ENCODE measurements at places on chromosomes 13 and 19. TPM values are rescaled to one million over a fixed set of nuclear protein-coding genes. Genes with fewer than 3 reads are reported as not detected.

Gene SIGLECL1
- not detected for total RNA-seq

Gene ZSCAN4
- not detected for total RNA-seq

Gene ZNF575
- total RNA-seq = 5.2 TPM

DNA sequence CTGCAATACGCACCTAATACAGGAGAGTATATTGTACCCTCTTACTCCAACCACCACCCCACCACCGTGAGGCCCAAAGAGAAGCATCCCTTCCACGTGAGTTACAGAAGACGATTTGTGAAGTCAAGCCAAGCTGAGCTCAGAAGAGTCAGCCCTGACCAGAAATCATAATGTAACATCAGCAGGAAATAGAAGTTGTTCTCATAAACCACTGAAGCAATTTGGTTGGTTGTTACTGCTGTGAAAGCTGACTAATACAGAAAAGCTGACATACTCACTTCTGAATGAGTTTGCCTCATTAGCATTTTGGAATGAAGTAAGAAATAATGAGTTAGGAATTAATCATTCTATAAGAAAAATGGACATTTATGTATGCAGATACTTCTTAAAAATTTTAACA, 749.4 kb upstream of the SLC10A2 start:
- no peak overlapping the region for H3K27ac ChIP-seq
- H3K4me3 ChIP-seq = no peak overlapping the region
- no peak for DNase-seq
- H3K4me1 ChIP-seq = no peaks in the 10 kb centered on the region
- H3K36me3 ChIP-seq = no peaks in the 10 kb centered on the region
- H3K27me3 ChIP-seq = no peaks in the 10 kb centered on the region

DNA sequence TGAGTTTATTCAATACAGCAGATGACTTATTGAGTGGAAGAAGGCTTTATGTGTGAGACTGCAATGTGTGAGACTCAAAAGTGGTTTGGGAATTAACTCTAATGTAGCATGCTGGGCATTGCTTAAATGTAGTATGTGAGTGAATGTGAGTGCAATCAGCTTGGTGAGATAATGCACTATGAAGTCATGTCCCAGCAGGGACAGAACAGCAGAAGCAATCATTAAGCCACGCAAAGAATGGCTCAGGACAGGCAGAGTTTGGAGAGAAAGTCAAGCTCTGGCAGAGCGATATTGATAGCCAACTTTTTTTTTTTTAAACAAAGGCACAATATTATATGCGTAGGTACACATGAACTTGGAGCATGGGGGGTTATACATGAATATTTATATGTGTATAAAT, 597.7 kb downstream of the GPC6 start:
- no peaks in the 10 kb centered on the region for H3K4me1 ChIP-seq
- no peaks in the 10 kb centered on the region for H3K27me3 ChIP-seq
- no peaks in the 10 kb centered on the region for H3K36me3 ChIP-seq
- no peak overlapping the region for H3K27ac ChIP-seq

DNA sequence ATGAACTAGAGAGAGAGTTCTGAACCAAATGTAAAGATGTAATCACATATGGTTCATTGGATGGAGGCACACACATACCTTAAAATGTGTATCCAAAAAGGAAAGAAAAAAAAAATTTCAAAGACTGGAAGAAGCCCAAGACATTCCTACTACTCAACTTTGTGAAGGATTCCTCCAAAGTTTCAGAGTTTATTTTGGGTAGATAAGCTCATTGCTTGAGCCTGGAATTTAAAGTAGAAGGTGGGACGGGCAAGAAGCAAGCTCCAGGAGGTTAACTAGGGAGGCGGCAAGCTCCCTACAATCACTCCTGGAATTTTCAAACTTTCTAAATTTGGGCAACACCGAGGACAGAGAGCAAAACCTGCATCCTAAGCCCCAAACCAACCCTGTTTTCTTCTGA, 1.9 kb downstream of the TSHZ3 start:
- no peaks in the 10 kb centered on the region for H3K4me1 ChIP-seq
- peaks cover 46% of the 10 kb centered on the region for H3K27me3 ChIP-seq
- DNase-seq = no peak
- H3K36me3 ChIP-seq = no peaks in the 10 kb centered on the region
- H3K4me3 ChIP-seq = no peak overlapping the region
